GM12891 (cell line): ENCODE measurements at places on chromosomes 7 and 10.

DNA sequence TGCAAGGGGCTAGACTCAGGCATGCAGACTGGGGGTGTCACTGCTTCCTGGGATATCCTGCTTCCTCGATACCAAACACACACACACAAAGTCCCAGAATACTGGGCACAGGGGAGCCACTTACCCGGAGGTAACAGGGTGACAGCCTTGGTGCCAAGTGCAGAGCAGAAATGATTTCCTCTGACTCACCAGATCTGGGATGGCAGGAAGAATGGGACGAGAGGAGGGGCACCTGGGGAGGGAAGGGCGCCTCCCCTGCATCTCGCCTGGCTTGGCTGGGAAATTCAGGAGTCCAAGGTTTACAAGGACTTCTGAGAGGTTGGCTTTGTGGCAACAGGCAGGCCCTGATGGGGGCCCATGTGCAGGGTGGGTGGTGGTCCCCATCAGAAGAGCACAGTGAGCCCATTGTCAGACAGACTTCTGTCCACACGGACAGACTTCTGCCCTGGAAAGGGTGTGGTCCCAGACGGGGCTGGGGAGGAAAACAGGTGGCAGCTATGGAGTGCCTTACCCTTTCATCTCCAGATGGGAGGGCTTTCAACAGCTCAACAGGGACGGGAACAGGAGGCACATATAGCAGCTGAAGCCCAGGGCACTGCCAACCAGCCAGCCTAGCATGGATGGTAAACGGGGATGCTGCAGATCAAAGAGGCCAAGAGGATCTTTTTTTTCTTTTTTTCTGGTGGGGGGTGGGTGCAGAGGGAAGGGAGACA, 9.7 kb upstream of the CCL24 start:
- no peak for DNase-seq

GRCh38 chr10:77905086-77905748, 21.3 kb downstream of the DLG5 start:
- no peak for DNase-seq

DNA sequence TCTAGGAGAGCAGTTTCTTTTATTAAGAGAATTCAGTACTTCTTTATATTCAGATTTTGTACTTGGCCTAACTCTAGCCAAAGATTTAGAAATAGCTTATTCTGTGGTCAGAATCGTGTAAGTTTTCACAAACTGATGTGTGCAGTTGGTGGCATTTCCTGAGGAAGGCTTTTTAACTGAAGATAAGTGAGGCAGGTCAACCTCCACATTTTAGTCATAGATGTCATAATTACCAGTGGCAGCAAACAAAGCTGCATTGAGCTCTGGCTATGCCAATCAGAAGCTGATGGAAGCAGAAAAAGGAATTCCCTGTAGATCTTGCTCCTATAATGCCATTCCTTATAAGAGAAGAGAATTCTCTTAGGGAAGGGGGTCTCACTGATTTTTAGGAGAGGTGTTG, 141.3 kb upstream of the SP8 start:
- DNase-seq: no peak

- no peak for DNase-seq
These were observed 96.9 kb downstream of the UBE3C start for GRCh38 chr7:157235357-157236333.

DNA sequence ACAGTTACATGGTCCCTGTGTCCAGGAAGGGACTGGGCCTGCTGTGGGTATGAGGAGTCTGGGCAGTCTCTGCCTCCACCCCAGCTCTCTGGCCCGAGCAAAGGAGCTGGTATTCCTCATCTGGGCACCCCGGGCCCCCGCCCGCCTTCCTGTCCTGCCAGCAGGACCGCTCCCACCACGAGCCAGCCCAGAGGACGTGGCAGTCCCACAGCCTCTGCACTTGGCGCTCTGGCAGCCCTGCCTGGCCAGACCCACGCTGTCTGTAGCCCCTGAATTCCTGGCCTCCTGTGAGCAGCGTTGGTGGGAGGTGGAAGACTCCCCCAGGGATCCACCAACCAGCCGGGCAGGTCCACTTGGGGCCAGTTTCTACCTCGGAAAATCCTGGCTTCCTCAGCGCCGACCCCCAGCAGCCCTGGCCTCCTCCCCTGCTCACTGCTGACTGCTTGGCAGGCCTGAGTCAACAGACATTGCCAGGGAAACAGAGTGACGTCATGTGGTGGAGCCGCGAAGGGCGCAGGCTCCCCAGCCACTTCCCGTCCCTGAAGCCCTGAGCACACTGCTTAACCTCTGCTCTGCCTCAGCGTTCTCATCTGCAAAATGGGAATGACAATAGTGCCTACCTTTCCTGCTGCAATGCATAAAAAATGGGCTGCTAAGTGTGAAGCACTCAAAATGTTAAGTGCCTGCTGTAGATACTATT, 21.6 kb upstream of the LIMK1 start:
- DNase-seq: peak; percentile 72

GRCh38 chr10:34507217-34507616, 307.9 kb downstream of the PARD3 start:
- DNase-seq: no peak

DNA sequence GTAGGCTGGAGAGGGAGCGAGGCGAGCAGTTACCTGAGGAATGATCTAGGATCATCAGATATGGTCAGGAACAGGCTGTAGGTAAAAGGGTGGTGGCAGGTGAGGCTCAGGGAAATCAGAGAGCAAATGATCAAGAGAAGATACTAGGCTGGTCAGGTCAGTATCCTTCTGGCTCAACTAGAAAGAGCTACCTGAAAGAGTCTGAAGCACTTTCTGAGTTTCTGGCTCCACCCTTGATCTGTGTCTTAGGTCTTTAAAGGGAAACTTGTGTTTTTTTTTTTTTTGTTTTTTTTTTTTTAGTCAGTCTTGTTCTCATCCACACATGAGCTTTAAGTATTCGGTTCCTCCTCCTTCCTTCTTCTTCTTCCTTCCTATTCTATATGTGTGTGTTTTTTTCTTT, 10.5 kb downstream of the ADAM22 start:
- no peak for DNase-seq

DNA sequence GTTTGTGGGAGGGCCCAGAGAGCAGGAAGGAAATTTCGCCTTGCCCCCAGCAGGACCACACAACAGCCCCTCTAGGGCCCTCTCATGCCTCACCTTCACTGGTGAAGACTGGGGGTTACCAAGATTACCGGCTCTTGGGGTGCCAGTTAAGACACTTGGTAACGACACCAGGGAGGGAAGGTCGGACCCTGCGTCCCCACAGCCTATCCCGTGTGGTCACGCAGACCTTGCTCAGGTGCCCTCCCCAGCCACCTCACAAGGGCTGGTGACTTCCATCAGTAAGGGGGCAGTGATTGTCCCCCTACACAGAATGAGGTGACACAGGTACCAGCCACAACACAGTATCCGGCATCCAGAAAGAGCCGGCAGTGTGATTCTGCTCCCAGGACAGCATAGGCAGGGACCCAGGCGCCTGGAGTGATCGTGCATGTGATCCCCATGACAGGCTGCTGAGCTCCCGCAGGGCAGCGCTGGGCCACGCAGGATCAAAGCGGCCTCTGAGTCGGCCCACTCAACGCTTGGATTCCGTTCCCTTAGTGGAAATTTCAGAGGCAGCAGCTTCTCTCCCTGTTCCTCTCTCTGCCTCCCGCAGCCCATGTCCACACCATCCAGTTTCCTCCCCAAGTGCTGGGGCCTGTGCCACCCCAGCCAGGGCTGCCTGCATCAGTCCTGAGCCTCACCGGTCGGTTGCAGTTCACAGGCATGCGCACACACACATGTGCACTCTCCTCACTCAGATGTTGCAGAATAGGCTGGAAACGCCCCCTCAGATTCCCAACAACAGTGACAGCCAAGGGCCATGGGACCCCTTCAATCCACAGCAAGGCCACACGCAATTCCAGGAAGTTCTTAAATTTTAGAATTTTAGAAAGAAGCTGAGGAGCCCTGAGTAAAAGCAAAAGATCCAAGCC, 35.8 kb downstream of the CAMK2B start:
- DNase-seq: no peak

DNA sequence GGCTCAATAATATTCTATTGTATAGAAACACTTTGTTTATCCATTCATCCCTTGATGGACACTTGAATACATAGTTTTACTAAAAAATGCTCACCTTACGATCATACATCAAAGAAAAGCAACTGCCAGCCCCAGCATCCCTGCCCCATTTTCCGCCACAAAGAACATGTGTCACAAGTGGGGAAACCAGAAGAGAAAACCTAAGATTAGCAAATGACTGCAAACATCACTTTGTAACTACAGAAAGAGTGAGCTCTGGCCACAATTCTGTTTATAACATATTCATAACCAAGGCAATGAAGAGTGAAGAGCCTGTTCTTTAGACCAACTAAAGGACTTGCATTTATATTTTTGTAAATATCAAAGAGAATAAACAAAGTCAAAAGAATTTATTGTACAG, 89.8 kb downstream of the DOCK4 start:
- DNase-seq: no peak

- no peak for DNase-seq
These were observed 12.9 kb upstream of the SORBS1 start for GRCh38 chr10:95573964-95574604.

GRCh38 chr7:16233517-16233916, 187.8 kb downstream of the CRPPA start:
- DNase-seq: no peak

DNA sequence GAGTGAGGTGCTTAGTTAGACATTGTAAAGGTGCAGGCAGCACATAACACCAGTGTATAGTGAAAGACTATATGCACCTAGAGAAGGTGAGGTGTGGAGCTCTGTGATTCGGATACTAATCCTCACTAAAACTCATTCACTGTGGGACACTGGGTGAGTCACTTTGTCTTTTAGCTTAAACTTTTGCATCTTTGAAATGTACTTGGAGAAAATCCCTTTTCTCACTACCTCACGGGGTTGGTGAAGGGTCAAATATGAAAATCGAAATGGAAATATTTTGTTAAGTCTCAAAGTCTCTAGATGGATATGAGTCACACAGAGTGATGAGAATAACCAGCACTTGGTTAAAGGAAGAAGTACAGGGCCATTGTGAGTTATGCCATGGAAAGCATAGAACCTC, 38.0 kb downstream of the MDFIC start:
- DNase-seq: no peak

DNA sequence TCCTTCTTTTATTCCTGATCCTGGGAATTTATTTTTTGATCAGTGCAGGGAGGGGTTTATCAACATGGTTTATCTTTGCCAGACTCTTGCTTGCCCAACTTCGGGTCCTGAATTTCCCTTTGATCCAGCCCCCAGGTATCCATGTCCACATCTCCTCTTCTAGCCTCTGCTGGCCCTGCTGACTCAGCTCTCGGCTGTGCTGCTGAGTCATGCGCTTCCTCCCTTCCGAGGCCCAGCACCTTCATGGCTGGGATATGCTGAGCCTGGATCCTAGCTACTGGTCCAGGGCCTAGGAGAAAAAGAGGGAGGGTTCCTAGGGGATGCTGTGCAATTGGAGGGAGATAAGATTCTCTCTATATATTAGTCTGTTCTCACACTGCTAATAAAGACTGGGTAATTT, 380.7 kb upstream of the SHH start:
- DNase-seq: no peak

- no peak for DNase-seq
These were observed 71.0 kb upstream of the STK17A start for GRCh38 chr7:43511769-43512515.

DNA sequence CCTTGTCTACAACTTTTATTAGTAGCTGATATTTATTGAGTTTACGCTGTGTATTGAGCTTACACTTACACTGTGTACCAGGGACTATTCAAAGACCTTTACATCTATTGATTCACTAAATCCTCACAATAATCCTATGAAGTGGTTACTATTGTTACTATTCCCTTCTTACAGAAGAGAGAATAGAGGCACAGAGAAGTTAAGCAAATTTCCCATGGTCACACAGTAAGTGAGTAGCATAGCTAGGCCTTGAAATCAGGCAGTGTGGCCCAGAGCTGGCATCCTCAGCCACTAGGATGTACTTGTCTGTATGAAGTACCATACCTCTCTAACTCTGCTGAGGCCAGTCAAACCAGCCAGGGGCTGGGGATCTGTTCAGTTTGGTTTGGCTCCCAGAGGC, 7.6 kb downstream of the COL13A1 start:
- DNase-seq: no peak

- DNase-seq: no peak
These were observed 680 bp downstream of the C7orf57 start for GRCh38 chr7:48035967-48036478.

DNA sequence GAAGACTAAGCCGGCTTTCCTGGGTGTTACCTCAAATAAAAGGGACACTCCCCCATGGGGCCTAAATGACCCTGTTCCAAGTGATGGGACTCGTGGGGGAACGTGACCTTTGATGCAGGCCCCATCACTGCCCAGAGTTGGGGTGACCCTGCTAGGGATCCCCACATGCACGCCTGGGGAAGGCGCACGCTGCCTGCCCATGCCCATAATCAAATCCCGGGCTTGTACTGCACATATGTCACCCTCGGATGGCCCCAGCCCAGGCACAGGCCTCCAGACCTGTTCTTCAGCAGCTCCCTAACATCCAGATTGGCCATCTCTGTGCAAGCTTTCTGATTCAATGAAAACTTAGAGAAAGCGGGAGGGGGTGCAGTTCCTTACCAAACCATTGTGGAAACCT, 14.7 kb downstream of the EBF3 start:
- no peak for DNase-seq

GRCh38 chr10:88932539-88933256, 19.9 kb downstream of the ACTA2 start:
- DNase-seq: no peak

- no peak for DNase-seq
These were observed 80.7 kb upstream of the SEC61G start for GRCh38 chr7:54839575-54840213.

GRCh38 chr10:92868036-92868435, 19.7 kb downstream of the EXOC6 start:
- no peak for DNase-seq

DNA sequence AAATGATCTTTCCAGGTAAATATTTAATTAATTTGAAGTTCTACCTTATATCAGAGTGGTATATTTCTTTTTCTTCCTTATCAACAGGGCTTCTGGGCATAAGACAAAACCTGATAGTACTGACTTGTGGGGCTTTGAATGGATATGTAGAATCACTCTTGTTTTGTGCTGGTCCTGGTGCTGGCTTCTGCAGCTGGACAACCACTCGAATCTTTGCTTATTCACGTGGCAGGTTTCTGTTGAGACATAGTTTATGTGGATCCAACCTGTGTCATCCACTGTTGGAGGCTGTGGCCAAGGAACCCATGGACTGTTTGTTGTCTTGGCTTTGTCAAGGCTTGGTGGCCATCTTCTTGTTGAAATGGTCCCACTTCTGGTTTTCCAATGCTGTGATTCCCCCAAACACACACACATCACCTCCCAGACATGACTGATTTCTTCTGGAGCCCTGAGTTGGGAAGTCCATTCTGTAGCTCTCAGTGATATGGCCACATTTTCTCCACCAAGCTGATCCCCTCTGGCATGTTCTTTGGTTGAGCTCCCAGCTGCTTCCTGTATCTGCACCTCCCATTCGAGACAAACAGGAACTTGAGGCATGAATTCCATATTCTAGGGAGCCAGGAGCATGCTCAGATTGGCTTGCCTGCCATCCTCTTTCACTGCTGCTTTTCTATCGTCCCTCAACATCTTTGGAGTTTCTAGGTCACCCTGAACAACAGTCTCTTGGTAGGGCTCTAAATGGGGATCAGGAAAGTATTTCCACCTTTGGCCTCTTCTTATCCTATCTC, 19.5 kb downstream of the TAS2R41 start:
- DNase-seq: no peak
